ENCODE measurements at places on chromosomes 12 and 14.

- peak; percentile 39 for DNase-seq
These were observed 63.8 kb upstream of the ACTN1 start for GRCh38 chr14:69042787-69043444.

- no peak for DNase-seq
These were observed 20.9 kb upstream of the KIF26A start for GRCh38 chr14:104117341-104118005.

DNA sequence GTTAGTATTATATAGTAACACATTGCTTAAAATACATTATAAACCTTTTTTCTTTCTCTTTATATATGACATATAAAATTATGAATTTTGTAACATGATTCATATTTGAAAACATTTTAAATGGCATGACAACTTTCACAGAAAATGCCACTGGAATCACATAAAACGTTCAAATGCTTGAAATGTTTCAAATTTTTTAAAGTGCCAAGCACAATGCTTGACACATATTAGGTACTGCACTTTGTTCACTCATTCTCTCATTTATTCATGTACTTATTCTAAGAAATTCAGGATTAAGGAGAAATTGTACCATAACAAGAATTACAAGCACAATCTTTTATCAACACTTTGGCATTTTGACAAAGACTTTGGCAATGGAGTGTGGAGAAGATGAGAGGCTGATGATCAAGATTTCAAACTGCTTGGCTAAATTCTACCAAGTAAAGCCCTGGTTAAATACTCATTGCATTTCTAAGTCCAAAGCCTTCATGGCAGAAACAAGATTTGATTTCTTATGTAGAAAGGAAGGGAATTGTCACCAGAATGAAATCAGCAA, 232.2 kb downstream of the C12orf50 start:
- no peak for DNase-seq

GRCh38 chr12:10361622-10362021, 28.2 kb downstream of the KLRK1 start:
- DNase-seq: no peak

- DNase-seq: no peak
These were observed 170.0 kb upstream of the RMST start for GRCh38 chr12:97292588-97292987.

DNA sequence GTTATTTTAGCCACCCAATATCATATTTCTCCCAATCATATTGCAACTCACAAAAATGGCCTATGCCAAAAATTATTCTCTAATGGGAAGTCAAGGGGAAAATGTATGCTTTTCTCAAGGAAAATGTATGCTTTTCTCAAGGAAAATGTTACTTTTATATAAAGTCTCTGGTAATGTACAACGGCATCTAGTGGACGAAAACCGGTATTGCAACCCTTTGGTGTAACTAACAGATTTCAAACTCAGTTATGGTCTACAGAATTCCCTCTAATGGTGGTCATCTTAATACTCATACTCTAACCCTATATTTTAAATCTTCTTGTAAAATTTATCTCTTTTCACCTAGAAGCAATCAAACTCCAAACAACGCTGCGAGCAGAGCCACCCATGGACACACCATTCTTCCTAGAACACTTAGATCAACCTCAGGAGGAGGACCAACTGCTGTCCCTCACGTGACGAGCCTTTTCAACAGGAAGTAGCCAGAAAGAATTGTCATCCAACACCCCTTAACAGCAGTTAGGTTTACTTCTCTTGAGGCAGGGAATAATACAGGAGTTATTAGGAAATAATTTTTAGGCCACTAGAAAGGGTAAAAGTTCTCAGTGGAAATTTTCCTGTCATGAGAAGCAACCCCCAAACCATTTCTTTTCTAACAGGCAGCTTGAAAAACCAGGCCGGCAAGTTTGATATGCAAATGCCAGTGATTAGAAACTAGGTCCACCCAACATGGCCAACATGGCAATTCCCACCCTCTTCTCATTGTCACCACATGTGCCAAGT, 20.1 kb downstream of the APOBEC1 start:
- no peak for DNase-seq

DNA sequence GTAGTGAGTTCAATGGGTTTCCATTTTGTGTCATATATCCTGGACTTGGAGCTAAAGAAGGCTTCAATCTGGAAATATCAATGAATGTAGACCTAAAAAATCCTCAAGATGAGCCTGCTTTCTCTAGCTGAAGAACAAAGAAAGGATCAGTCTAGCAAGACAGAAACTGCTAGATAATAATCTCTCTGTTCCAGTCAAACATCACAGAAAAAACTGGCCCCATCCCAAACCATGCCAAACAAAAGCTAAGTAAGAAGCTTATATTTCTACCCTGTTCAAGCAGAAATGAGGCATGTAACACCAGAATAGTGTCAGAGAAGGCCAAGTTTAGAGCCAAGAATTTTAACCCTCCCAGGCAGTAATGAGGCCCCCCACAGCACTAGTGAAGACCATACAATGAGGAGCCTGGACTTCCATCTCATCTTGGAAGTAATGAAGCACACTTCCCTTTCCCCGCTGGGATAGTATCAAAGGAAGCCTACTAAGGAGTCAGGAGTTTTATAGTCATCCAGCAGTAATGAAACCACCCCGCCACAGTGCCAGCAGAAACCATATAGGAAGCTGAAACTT, 95.8 kb downstream of the NELL2 start:
- no peak for DNase-seq
